NCI-H187 treated with DMSO at 0.1 percent for 48 hours (cell line): ENCODE measurements at places on chromosomes 16 and 17.
A peak's percentile ranks its signal among the peaks of the same experiment; 100 is the strongest.

- DNase-seq: no peak
These were observed 101.3 kb upstream of the CHMP6 start for GRCh38 chr17:80890196-80890920.

DNA sequence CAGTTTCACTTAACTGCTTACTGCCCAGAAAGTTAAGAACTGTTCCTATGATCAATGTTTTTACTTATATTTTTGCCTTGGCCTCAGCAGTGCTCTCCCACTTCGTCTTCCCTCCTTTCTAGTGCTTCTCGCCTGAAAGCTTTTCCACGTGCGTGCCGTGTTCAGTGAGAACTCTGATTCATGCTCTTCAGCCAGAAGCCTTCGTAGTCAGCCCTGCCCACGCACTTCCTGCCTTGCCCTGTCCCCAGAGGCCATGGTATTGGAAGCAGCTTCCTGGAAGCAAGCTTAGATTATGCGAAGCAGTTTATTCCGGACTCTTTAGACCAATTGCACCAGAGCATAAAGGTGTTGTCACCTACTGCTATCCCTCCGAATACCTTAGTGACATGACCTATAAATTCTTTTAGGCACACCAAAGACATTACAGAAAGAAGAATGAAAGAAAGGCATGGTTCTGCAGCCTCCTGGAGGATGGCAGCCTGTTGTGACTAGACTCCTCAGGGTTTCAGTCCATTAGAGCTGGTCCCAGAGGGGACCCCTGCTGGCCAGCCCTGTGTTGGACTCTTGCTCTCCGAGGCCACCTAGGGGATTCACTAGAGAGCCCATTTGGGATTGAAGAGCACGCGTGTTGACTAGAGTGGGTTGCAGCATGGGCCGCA is 105.2 kb downstream of the RPTOR start:
- no peak for DNase-seq

- no peak for DNase-seq
These were observed 14.2 kb downstream of the SLFN12L start for GRCh38 chr17:35523296-35523695.

- no peak for DNase-seq
These were observed 94.5 kb downstream of the PCTP start for GRCh38 chr17:55845385-55845784.

DNA sequence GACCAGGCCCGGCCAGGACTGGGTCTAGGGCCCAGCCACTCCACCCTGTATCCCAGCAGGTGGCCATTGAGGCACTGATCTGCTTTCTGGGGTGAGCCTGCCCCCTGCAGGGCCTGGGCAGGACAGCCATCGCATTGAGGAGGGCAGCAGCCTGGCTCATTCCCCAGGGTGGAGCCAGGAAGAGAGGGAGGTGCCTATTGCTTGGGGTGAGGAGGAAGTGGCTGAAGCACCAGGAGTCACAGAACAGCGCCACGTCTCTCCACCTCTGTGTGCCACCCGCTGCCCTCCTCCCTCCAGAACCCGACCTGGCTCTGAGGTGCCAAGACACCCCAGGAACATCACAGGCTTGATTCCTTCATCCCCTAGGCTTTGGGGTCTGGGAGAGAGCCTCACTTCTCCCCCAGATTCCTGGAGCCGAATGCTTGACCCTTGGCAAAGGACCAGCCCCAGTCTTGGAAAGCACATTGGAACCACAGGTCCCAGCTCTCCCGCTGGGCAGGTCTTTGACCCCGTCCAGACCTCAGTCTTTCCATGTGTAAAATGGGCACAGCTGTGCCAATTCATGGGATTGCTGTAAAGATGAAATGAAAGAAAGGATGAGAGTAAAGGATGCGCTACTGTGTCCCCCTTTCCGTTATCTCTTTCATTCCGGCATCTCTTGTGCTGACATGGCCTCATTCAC is 7.2 kb upstream of the KRT36 start:
- DNase-seq: no peak

DNA sequence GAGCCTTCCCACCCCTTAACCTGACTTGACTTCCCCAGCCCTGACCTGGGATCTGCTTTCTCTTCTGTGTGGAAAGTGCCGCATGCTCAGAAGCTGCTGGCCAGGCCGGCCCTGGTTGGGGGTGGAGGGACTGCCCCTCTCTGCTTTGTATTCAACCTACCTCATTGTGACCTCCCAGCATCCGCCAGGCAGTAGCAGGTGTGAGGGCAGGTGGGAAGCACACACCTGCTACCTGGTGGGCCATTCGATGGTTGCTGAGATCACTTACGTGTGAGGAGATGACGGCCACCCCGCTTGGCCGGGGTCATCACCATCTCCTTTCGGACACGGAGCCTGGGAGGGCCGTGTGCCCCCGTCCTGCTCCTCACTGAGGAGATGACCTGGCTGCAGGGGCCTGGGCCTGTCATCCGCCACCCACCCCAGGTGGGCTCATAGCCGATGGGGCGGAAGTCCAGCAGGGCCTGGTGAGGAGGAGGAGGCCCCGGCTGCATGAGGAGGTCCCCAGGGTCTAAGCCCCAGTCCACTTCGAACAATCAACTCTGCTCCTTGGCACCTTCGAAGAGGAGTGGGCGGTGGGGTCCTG is 7.1 kb downstream of the CPNE7 start:
- DNase-seq: no peak

DNA sequence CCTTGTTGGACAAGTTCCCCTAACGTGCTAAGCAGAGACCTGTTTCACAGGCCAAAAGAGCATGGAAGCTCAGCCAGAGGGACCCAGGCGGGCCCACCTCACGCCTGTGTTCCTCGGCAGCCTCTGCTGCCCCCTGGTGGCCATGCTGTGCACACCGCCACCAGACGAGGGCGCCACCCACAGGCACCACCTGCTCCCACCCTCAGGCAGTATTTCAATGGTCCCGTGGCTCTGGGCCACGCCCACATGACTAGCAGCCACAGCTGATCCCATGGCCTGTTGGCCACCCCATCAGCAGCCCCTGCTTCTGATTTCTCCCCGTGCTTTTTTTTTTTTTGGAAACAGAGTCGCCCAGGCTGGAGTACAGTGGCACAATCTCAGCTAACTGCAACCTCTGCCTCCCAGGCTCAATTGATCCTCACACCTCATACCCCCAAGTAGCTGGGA is 18.9 kb downstream of the MPG start:
- peak; percentile 76 for DNase-seq

GRCh38 chr17:34723875-34724274 is 144.5 kb downstream of the TMEM132E start:
- DNase-seq: peak; percentile 70
